ENCODE measurements at places on chromosomes 11 and 22.
A peak's percentile ranks its signal among the peaks of the same experiment; 100 is the strongest.

DNA sequence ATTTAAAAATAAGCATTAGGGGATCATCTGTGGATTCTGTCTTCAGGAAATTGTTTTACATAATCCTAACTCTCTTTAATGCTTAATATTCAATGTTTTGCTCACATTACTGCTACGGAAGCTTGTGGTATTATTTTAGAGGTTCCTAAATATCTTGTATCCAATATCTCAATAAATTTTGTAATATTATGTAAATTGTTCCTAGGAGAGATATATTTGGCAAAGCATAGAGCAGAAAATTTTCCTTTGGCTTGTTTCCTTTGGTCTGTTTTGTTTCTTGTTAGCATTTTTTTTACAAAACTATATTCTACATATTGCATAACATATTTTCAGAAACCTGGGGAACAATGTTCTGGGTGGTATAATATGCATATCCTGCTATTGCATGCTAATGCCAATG, 144.8 kb downstream of the GRIA4 start:
- H3K4me3 ChIP-seq: no peak overlapping the region
- H3K4me1 ChIP-seq: no peaks in the 10 kb centered on the region
- H3K27ac ChIP-seq: no peak overlapping the region

DNA sequence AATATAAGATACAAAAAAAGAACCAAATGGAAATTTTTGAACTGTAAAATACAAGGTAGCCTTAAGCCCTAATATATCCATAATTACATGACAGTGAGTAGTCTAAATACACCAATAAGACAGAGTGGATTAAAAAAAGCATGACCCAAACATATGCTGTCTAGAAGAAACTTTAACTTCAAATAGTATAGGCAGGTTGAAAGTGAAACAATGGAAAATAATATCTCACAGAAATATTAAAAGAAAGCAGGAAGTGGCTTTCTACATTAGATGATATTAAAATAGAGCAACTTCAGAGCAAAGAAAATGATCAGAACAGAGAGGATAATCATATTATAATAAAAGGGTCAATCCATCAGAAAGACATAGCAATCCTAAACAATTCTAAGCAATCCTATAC, 21.8 kb downstream of the DCUN1D5 start:
- peaks cover 28% of the 10 kb centered on the region for H3K4me1 ChIP-seq

DNA sequence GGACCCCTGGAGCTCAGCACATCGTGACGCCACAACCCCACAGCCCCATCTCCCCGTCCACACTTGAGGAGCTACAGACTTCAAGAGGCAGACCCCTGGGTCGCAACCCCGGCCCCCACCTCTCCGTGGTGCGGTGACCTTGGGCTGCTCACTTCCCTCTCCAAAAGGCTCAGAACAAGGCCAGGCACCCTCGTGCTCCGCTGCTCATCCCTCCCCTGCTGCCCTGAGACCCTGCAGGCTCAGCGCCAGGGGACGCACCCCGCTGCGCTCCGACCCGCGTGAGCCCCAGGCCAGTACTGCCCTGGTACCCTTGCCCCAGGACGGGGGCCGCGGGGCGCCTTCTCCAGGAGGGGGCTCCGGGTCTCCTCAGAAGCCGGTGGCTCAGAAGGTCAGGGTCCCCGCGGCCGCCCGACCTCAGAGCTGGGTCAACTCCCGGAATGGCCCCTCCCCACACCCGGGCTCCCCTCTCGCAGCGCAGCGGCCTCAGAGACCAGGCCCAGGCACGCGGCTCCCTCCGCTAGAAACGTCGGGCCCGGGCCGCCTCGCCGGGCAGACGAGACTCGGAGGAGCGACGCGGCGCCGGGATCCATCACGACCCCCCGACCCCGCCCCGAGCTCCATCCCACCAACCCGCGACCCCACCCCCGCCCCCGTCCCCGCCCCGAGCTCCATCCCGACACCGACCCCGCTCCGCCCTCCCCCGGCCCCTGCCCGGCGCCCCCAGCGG, 563 bp downstream of the GATD1 start:
- peaks cover 13% of the 10 kb centered on the region for H3K36me3 ChIP-seq
- H3K27ac ChIP-seq: peak overlapping the region; percentile 49
- DNase-seq: no peak
- peak overlapping the region; percentile 71 for H3K4me3 ChIP-seq

DNA sequence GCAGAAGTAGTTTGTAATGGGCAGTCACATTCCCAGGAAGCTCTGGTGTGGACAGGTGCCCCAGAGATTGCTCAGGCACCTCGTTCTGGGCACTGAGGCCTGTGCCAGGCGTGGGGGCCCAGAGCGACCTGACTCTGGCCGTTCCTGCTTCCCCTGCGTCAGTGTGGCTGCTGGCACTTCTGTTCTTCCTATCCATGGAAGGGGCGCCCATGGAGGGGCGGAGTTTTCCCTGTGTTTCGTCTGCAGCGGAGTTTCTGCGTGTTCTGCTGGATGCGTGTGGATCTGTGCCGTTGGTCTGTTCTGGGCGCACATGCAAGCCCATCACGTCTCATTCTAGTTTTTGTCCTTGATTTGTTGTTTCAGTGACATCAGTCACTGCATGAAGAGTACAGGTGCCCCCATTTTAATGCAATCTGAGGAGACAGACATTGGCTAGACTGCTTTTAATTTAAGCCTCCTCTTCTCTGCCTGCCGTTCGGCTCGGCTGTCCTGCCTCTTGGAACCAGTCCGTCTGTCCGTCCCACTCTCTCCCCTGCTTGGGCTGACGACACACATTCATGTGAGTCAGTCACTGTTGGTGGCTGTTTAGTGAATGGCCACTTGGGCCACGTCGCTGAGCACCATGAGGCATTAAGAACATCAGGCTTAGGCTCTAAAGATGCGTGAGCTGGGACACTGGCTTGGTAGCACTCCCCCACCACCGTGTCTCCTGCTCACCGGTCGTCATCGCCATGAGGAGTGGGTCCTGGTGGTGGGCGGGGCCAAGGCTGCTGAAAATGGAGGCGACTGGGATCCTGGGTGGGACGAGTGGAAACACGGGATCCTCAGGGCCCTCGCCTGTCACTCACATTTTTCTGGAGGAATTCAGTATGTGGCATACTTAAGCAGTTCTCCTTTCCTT, 255.8 kb downstream of the TBC1D22A start:
- H3K36me3 ChIP-seq: no peaks in the 10 kb centered on the region
- no peak for DNase-seq
- no peak overlapping the region for H3K27ac ChIP-seq
- no peaks in the 10 kb centered on the region for H3K27me3 ChIP-seq
- H3K4me1 ChIP-seq: peaks cover 34% of the 10 kb centered on the region
- no peak overlapping the region for H3K4me3 ChIP-seq

DNA sequence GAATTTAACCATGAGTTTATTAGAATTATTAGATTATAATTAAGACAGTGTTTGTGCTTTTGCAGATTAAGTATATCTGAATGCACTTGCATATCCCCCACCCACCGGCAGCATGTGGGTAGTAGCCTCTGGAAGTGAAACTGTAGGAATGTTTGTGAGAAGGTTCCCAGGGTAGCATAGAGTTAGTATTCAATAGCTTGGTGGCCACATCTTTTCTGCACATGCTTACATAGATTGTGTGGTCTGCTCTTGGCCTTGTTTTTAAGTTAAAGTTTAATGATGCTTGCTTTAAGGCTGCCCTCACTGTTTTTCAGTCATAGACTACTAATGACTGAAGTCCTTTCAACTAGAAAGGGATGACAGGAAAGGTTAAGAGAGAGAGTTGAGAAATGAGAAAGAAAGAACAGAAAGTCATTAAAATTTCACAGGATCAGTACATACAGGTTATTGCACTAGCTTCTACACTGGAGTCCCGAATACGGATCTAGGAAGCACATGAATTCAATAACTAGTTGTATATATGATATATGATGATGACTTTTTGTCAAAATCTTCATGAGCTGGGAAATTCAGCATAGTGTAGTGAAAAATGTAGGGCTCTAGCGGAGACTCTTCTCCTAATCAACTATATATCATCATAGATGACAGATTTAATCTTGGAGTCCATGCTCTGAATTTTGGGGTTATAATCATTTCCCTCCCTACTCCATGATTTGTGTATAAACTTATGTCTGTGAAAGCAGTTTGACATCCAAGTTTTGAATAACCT, 137.1 kb downstream of the ARHGAP42 start:
- no peaks in the 10 kb centered on the region for H3K4me1 ChIP-seq
- H3K36me3 ChIP-seq: no peaks in the 10 kb centered on the region
- H3K27ac ChIP-seq: no peak overlapping the region
- no peak overlapping the region for H3K4me3 ChIP-seq
- H3K27me3 ChIP-seq: no peaks in the 10 kb centered on the region

DNA sequence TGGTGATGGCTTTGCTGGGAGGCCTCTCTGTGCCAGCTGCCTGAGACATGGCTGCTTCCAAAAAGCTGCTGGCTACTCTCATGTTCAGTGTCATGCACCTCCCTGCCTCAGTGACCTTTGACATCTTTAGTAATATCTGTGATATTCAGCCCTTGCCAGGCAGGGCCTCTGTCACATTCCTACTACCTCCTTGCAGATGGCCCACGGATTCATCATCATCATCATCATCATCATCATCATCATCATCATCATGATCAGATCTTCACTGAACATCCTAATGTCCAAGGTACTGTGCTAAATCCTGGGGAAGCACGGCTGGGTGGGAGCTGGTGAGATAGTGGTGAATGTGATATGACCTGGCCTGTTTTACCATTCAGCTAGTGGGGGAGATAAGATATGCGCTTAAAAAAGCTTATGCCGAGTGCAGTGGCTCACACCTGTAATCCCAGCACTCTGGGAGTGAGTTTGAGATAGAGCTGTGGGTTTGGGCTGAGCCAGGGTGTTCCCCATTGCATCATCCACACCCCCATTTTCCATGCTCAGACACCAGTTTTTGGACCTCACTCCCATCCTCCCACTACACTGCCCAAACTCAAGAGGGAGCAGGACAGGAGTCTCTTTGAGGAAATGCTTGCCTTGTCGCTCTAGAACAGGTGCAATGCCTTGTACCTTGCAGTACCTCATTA, 17.1 kb upstream of the TMPRSS13 start:
- no peak for DNase-seq
- peaks cover 6% of the 10 kb centered on the region for H3K36me3 ChIP-seq
- peak overlapping the region; percentile 13 for H3K27ac ChIP-seq
- H3K4me3 ChIP-seq: no peak overlapping the region
- H3K27me3 ChIP-seq: no peaks in the 10 kb centered on the region

- no peaks in the 10 kb centered on the region for H3K36me3 ChIP-seq
- no peak overlapping the region for H3K27ac ChIP-seq
- H3K4me3 ChIP-seq: no peak overlapping the region
Measured at GRCh38 chr11:124039557-124039956, 1.6 kb downstream of the OR10G7 start.

GRCh38 chr22:20009018-20009491, 7.6 kb downstream of the ARVCF start:
- H3K27me3 ChIP-seq: no peaks in the 10 kb centered on the region
- no peaks in the 10 kb centered on the region for H3K36me3 ChIP-seq
- H3K27ac ChIP-seq: no peak overlapping the region
- DNase-seq: no peak
- H3K4me1 ChIP-seq: no peaks in the 10 kb centered on the region

DNA sequence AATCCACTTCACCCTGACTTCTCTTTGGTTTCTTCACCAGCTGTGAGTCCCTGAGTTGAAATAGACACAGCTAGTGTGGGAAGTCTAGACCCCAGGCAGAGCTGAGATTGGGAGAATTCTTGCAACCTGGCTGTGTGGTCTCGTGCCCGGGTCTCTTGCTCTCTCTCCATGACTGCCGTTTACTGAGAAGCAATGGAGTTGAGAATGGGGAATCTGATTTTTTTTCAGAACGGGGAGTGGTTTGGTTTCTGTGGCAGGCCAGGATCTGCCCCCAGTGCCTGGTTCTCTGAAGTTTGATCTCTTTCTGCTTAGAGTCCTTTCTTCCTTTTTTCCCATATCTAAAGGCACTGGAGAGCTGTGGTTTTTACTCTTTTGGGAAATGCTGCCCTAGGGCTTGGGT, 1.5 kb downstream of the SIDT2 start:
- H3K36me3 ChIP-seq: peaks cover 30% of the 10 kb centered on the region
- peaks cover 22% of the 10 kb centered on the region for H3K4me1 ChIP-seq

GRCh38 chr22:27111796-27112672, 454.6 kb downstream of the MIAT start:
- H3K4me3 ChIP-seq: no peak overlapping the region
- H3K27me3 ChIP-seq: peaks cover 49% of the 10 kb centered on the region
- H3K36me3 ChIP-seq: no peaks in the 10 kb centered on the region

DNA sequence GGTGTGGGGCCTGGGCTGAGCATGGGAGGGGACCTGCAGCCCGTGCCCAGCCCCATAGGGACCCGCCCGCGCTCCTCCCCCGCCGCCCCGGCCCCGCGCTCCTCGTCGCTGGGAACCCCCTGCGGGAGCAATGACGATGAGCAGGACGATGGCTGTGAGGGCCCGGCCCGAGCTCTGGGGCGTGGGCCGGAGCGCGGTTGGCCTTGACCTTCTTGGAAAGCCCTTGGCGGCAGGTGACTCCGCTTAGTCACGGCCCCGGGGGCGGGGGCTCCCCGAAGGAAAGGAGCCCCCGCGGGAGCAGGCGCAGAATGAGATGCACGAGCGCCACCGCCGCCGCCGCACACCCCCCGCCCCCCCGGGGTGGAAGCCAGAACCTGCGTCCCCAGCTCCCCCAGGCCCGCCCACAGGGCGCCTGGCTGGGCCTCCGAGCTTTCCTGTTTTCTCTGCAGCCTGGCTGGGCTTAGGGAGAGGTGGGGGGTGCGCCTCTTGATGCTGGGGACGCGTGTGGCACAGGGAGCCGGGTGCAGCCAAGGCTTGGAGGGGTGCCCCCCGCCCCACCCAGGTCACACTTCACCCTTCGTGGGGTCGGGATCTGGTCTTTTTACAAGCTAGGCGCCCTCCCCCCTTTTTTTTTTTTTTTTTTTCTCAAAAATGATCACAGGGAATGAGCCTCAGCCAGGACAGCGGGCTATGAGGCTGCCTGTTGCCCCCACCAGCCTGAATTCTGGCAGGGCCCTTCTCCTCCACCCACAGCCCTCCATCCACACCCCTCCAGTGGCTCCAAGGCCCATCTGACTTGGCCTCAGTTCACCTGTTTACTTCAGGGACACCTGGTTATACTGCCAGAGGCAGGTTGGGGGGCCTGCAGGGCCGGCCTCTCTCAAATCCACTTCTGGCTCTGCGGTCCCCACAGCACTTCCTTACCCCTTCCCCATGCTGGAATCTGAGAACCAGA, 17.9 kb downstream of the CRELD2 start:
- H3K4me1 ChIP-seq: peaks cover 17% of the 10 kb centered on the region
- peak; percentile 86 for DNase-seq
- H3K27me3 ChIP-seq: no peaks in the 10 kb centered on the region
- peak overlapping the region; percentile 87 for H3K27ac ChIP-seq
- H3K36me3 ChIP-seq: peaks cover 7% of the 10 kb centered on the region
- peak overlapping the region; percentile 73 for H3K4me3 ChIP-seq

GRCh38 chr11:125276619-125276976, 112.0 kb downstream of the PKNOX2 start:
- no peaks in the 10 kb centered on the region for H3K36me3 ChIP-seq
- H3K4me3 ChIP-seq: no peak overlapping the region
- H3K27me3 ChIP-seq: peaks cover 22% of the 10 kb centered on the region
- no peak for DNase-seq
- H3K4me1 ChIP-seq: no peaks in the 10 kb centered on the region

- peaks cover 26% of the 10 kb centered on the region for H3K27me3 ChIP-seq
- no peak overlapping the region for H3K4me3 ChIP-seq
- H3K27ac ChIP-seq: no peak overlapping the region
- peaks cover 10% of the 10 kb centered on the region for H3K36me3 ChIP-seq
Measured at GRCh38 chr11:57480409-57481137, 20.2 kb downstream of the RTN4RL2 start.

All from effector memory CD8-positive, alpha-beta T cell (primary cell).